ENCODE measurements at places on chromosomes 2 and 18. TPM values are rescaled to one million over a fixed set of nuclear protein-coding genes. Genes with fewer than 3 reads are reported as not detected.
A peak's percentile ranks its signal among the peaks of the same experiment; 100 is the strongest.

TTC21B gene
- total RNA-seq, result 21.7 TPM

GALNT5 gene
- 40.2 TPM for total RNA-seq

C2orf66 gene
- total RNA-seq, result 0.38 TPM

LCT gene
- not detected for total RNA-seq

PSMA8 gene
- not detected for total RNA-seq

FBLN7 gene
- 5.4 TPM for total RNA-seq

- peak; percentile 46 for DNase-seq
These were observed 174.0 kb downstream of the TWIST2 start for GRCh38 chr2:239021651-239022436.

- DNase-seq, result peak; percentile 89
These were observed 34.9 kb downstream of the FAM110C start for GRCh38 chr2:11248-11941.

GRCh38 chr18:1078301-1078700, 173.6 kb downstream of the ADCYAP1 start:
- DNase-seq, result no peak

GRCh38 chr2:42328148-42328833, 32.7 kb downstream of the COX7A2L start:
- no peak for DNase-seq

DNA sequence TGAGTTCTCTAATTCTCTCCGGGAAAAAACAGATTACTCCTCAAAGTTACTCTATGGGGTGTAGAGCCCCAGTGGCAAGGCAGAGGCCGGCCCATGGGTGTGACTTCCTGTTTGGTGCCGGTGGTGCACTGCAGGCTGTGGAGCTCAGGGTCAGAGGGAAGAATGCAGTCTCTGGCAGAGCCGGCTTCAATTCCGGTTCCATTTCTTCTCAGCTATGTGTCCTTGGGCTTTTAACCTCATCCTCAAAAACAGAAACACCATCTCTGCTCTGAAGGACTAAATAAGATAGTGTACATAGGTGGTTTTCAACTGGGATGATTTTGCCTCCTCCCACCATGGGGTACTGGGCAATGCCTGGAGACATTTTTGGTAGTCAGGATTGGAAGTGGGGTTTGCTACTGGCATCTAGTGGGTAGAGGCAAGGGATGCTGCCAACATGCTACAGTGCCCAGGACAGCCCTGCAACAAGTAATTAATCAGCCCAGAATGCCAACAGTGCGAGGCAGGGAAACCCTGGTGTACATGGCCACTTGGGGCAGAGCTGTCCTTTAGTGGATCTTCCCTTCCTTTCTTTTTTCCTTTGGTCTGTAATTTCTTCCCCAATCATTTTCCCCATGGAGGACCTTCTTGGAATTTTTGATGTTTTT, 81.2 kb downstream of the INSIG2 start:
- DNase-seq, result no peak

DNA sequence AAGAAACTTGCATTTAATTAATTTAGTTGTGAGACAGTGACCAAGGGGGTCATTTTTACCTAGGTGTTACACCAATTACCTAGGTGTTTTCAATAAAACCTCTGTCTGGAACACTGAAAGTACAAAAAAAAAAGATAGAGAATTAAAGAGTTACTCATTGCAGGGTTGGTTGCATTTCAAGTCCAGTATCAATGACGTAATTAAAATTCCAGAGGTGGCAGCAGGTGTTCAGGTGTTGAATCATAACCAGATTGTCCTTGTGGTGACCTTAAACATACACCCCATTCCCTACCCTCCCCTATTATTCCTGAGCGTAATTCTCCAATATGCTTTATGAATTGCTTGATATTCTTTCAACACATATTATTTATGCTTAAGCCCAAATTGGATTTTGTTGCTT, 352.0 kb upstream of the SLC8A1 start:
- no peak for DNase-seq

GRCh38 chr2:64640153-64641044, 13.3 kb downstream of the SERTAD2 start:
- DNase-seq, result no peak

Measured in upper lobe of right lung (tissue), 1 donor.